ENCODE measurements at places on chromosomes 11 and 22.

DNA sequence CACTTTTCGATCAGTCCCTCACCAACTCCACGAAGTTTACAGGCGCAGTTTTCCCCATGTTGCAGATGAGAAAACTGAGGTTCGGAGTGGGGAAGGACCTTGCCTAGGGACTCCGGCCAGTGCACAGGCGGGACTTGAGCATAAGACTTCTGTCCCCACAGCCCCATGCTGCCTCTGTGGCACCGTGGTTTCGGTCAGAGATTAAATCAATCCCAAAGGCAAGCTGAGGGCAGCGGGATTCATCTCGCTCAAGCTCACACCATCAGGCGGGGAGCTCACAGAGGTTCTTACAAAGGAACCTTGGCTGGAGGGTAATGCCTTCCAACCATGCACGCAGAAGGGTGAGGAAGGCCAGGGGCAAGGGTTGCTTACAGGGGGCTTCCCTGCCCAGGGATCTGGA is 115.5 kb downstream of the PHF21B start:
- no peak for DNase-seq

- no peak for DNase-seq
Observed at GRCh38 chr11:127943152-127943551, 644.2 kb downstream of the ETS1 start.

GRCh38 chr11:33622186-33622585 is 78.4 kb downstream of the C11orf91 start:
- DNase-seq = peak; percentile 72

DNA sequence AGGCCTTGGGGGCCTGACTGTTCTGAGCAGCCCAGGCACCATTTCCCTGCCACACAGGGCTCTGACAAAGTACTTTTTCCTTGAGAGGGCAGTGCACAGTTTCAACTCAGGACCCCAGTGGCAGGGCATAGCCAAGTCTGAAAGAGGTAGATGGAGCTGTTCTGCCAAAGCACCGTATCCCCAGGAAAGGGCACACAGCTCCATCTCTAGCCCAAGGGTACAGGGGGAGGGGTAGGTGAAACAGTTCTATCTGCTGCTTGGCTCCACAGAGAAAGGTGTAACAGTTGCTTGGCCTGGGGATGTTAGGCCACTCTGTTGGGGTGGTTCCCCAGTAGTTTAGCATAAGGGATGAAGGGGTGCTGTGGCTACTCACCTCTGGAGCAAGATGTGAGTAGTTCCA is 47.8 kb downstream of the GDPD4 start:
- no peak for DNase-seq

DNA sequence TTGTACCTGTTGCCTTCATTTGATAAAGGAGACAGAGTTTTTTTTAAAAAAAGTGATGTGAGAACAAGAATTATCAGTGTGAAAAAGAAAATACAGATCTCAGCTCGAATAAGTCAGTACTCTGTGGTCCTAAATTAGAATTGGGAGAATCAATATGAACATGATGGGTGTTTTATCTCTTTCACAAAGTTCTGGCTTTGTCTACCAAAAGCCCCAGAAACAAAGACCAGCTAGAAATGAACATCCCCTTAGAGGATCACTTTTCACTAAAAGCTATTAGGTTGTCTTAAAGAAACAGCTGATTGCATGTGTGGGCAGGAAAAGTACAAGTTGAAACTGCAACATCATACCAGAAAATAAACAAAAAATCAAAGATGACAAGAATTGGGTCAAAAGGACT is 8.4 kb upstream of the ST14 start:
- no peak for DNase-seq

DNA sequence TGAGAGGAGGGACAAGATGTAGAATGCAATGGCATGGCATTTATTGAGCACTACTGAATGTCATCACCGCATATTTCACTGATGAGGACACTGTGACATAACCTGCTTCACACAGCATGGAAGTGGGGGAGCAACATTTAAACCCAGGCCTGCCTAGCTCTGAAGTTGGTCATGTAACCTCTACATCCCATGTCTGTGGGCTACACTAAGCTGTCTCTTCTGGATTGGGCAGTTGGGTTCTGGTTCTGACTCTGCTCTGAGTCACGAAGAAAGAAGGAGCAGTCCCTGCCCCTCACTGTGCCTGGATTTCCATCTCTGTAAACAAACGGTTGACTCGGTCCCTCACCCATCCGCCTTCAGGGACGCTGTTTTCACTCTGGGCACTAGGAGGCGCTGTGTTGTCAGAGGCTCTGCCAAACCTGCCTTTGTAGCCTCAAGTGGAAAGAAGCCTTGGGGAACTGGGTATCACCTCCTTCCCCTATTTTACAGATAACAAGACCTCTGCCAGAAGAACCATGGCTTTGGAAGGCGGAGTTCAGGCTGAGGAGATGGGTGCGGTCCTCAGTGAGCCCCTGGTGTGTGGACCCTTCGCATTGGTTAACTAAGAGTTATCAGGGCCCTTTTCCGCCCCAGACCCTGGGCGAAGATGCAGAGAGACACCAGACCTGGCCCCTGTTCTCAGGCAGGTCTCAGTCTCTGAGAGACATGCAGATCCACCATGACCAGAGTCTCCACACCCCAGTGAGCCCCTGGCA is 12.7 kb upstream of the ARHGEF17 start:
- peak; percentile 72 for DNase-seq

- peak; percentile 52 for DNase-seq
Observed at GRCh38 chr22:21761086-21761485, 25.5 kb upstream of the YPEL1 start.

GRCh38 chr22:32073823-32074380 is 30.8 kb downstream of the SLC5A1 start:
- DNase-seq = no peak

GRCh38 chr11:35330931-35331330 is 88.4 kb downstream of the SLC1A2 start:
- DNase-seq = no peak

DNA sequence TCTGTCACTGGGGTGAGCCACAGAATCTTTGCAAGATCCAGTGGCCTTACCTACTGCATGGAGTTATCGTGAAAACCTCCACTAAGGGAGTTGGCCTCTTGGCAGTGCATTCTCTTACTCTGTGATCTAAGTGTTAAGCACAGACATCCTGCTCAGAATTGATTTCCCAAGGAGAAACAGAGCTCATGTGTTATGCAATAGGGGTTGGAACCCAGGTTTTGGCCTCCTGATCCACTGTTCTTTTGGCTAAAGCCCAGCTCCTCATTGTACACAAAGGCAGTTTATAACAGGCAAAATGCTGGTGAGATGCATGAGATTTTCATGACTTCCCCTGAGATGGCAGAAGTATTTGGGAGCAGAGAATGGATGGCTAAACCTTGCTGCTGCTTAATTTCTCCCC is 11.8 kb downstream of the DTX4 start:
- no peak for DNase-seq

GRCh38 chr11:59967677-59968394 is 4.0 kb downstream of the OOSP4A start:
- no peak for DNase-seq
